ENCODE measurements at places on chromosomes 4 and X.

GRCh38 chr4:88958080-88958479 lies 98.9 kb downstream of the FAM13A start:
- DNase-seq, result no peak

GRCh38 chr4:2353222-2354107 lies 65.0 kb downstream of the ZFYVE28 start:
- no peak for DNase-seq

DNA sequence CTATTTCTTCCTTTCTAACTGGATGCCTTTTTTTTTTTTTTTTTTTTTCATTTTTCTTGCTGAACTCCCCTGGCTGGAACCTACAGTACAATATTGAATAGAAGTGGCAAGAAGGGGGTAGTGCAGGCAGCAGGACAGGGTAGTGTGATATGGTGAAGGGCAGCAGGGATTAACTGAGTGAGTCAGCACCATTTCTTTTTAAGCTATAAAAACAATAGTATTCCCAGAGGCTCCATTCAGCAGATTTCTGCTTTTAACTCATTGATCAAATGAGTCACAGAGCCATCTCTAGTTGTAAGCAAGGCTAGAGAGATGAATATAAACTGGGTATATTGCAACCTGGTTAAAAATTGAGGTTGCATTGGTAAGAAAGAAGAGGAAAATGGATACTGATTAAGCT lies 53.6 kb upstream of the SETD7 start:
- DNase-seq, result no peak

- no peak for DNase-seq
Observed at GRCh38 chr4:83331956-83332355, 2.7 kb downstream of the HPSE start.

- DNase-seq, result no peak
Observed at GRCh38 chr4:117422297-117422696, 336.9 kb upstream of the TRAM1L1 start.

DNA sequence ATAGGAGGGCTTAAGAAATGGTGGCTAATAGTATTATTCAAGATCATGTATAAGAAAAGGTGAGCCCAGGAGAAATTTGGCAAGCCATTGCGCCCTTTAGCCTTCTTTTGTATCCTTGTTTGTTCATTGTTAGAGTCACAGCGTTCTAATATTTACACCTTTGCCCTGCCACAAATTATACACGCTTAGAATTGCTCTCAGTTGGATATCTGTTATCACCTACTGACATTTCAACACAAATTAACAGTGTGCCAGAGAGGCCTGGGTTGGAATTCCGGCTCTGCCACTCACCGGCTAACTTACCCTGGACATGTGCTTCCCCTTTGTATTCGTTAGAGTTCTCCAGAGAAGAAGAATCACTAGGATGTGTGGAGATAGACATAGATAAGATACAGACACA lies 148.7 kb upstream of the KIT start:
- no peak for DNase-seq

GRCh38 chr4:47074816-47075215 lies 43.4 kb downstream of the GABRB1 start:
- DNase-seq, result no peak

All from SW 1271 (cell line).